ENCODE measurements at places on chromosomes 2 and 18. TPM values are rescaled to one million over a fixed set of nuclear protein-coding genes. Genes with fewer than 3 reads are reported as not detected.

DNA sequence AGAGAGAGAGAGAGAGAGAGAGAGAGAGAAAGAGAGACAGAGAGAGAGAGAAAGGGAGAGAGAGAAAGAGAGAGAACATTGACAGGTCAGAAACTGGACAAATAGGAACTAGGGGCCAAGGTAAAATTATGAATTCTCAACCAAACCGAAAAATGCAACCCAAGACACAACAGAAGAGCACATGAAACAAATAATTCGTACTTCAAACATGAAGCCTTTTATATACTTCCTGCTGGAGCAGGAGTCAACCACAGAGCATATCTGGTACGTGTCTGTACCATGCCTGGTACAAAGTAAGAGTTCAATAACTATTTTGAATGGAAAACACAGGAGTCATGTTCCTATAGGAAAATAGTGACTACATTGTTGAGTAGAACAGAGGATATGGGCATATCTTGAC, 6.5 kb upstream of the VPS54 start:
- DNase-seq, result no peak

GRCh38 chr2:141455211-141455826, 675.5 kb downstream of the LRP1B start:
- no peak for DNase-seq

DSG2 gene
- 15.5 TPM for total RNA-seq

GRCh38 chr2:218366621-218367414, 10.2 kb downstream of the CATIP start:
- no peak for DNase-seq

DNA sequence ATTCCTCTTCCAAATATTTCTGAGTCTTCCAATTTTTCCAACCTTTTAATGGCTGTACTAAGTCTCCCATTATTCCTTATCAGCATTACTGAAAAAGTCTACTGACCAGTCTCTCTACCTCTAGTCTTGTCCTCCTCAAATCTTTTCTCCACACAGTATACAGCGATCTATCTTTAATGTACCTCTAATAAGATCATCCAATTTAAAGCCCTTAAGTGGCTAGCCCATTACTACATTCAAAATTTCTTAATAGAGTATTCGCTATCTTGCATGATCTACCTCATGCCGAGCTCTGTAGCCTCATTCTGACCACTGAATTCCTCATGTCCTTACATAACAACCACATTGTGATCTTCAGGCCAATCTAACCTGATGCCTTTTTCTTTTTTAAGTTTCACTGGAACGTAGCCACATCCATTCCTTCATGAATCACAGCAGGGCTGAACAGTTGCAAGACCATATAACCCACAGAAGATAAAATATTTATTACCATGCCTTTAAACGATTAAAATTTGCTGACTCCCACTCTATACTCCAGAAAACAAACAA, 57.9 kb downstream of the SLC66A3 start:
- DNase-seq, result no peak

- DNase-seq, result no peak
Observed at GRCh38 chr2:233209533-233210171, 41.8 kb upstream of the ATG16L1 start.

DNA sequence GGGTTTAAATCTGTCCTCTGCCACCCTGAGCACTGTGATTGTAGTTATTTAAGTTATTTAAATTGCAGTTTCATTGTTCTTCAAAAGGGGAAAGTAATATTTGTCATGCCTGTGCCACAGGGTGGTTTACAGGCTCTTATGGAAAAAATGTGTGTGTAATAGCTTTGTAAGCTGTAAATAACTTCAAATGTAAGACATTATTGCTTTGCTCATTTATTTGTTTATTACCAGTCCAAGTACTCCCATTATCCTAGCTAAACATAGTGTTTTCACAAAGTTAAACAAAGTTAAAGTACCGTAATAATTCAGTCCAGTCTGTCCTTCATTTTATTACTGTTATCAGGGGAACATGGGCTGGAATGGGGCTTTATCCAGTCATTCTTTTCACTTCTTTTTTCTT, 43.4 kb upstream of the IGFBP2 start:
- no peak for DNase-seq

- DNase-seq, result no peak
Observed at GRCh38 chr2:241095594-241096290, 6.3 kb downstream of the MTERF4 start.

- no peak for DNase-seq
Observed at GRCh38 chr2:60532421-60532820, 21.0 kb downstream of the BCL11A start.

ABCB11 gene
- 0.18 TPM for total RNA-seq

GRCh38 chr18:80172056-80172455, 63.0 kb downstream of the ADNP2 start:
- DNase-seq, result no peak

DNA sequence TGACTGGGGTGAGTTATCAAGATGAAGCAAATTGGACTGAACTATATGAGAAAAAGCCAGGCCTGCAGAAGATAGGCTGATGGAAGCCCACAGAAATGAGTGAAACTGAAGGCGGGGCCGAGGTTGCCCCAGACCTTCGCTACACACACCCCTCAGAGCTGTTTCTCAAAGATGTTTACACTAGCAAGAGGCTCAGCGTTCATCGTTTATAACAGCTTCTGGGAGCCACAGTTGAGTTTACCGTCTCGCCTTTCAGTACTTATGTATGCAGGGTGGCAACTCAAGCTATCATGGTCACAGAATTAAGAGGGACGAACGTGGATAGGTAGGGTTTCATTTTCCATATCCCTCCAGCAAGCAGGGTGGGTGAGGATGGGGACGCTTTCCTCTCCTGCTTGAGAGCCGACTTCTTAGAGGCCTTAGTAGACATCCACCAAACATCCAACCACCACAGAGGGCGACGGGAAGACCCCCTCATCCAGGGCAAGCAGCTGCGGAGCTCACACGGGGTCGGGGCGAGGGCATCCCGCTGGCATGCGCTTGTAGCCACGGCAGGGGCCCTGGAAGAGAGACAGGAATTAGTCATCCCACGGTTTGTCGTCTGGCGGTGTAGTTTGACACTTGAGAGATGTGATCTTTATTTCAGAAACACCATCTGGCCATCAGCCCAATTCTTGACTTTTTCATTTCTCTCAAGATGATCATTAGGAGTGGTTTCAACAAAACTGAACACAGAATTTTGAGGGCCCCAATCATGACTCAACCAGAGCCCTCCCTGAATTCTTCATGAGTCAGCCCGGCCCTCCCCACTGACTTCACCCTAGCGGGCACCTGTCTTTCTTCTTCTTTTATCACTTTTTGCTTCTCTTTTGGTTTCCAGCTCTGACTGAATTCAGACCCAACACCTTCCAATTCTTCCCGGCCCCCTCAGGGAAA, 109.1 kb upstream of the CTDP1 start:
- no peak for DNase-seq

DNA sequence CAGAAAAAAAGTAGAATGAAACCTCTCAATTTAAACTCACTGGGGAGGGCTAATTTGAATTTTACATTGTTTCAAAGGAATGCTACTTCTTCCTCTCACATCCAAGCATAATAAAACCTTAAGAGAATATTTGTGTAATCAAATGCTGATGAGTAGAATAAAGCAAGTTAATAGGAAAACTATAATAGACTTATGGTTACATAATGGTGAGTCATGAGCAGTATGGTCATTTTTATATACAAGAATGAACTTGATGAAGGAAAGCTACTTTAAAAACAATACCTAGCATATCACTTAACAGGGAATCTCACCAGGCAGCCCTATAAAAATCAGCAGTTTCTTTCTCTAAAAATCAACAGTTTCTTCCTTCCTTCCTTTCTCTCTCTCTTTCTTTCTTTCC, 80.3 kb downstream of the VSNL1 start:
- no peak for DNase-seq

- DNase-seq, result no peak
Observed at GRCh38 chr18:22858121-22858520, 75.0 kb upstream of the RBBP8 start.

GRCh38 chr2:154048905-154049304, 177.2 kb downstream of the GALNT13 start:
- DNase-seq, result no peak

- DNase-seq, result no peak
Observed at GRCh38 chr2:217743966-217744761, 258.6 kb downstream of the TNS1 start.

DNA sequence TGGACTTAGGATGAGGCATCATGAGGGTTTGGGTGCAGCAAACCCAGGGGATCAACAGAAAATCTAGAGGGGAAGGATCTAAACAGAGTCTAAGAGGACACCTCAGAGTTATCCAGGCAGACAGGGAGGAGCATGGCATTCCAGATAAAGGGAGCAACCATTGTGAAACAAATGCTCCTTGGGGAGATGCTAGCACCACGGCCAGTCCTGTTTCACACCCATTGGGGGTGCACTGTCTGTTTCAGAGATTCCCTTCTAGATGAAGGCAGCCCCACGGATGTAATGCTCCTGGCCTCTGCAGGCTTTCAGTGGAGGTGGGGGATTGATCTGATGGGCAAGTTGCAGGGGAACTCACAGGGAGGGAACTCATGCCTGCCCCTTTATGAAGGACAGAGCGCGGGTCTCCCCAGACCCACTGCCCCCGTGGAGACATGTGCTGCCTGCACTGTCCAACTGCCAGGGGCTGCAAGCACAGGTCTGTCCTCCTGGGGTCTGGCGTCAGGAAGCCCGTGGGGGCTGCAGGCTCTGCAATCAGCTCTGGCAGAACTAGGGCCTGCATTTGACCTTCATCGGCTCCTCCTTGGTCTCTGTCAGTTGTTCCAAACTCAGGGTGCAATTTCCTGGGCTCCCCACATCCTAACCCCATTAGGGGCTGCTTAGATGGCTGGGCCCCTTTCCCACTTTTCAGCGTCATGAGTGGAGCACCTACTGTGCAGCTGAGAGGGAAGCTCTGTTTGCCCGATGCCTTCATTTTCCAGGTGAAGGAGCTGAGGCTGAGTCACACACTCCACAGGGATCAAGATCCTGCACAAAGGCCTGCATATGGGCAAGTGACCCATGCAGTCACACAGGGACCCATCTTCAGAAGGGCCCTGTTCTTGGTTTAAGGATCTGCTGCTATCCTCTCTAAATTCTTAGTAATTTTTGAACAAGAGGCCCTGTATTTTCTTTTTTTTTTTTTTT, 163.4 kb downstream of the ARL4C start:
- DNase-seq, result no peak

SNTG2 gene
- 1.5 TPM for total RNA-seq

OSBPL6 gene
- 0.53 TPM for total RNA-seq

DNA sequence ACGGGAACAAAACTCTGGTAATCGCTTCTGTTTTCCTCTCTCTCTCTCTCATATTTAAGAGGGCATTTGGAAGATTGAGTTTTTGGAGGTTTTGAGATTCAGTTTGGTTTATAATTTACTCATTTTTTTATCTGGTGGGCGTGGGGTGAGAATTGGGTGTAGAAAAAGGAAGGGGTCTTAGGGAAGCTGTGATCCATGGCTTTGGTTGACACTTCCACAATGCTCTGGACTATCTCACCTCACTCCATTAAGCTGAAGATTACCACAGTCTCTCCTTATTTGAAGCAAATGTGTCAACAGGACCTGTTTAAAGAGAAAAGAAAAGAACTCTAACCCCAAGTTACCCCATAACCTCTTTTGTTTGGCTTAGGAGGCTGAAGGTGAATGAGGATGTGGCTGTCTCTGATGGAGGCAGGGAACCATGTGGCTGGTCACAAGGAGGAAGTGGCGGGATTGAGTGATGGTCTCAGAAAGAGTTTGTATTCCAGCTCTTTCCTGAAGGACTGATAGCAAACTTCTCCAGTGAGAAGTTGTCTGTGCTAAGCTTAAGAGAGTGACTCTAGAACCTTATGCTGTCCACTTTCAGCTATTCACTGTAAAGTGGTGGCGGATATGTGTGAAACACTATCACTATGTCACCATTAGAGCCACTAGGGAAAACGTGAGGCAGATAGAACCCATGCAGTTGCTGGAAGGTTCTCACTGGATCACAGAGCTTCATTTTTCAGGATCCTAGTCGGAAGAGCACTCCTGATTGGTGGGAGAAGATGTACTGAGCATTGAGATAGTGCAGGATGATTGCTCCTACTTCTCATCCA, 934 bp downstream of the ZNF804A start:
- DNase-seq, result no peak

DNA sequence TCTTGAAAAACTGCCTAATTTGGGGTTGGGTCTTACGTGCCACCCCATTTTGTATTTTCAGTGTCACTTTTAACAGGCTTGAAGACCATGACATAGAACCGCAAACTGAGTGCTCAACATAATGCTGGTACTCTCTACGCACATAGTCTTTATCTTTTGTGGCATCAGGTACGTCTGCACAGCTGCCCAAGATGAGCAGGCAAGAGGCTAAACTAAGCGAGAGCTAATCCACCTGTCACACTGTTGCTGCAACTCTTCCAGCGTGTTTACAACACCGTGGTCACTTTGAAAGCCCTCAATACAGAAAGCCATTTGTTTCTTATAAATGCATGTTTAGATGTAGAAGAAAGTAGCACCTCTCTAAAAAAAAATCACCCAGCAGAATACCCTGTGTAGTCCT, 270.0 kb upstream of the TCF4 start:
- DNase-seq, result no peak

GRCh38 chr2:66452917-66453316, 18.0 kb downstream of the MEIS1 start:
- DNase-seq, result no peak

EML6 gene
- total RNA-seq, result 0.41 TPM
